ENCODE measurements at places on chromosomes 7 and 10. TPM values are rescaled to one million over a fixed set of nuclear protein-coding genes. Genes with fewer than 3 reads are reported as not detected.

GRCh38 chr10:26169466-26169865 is 47.1 kb upstream of the GAD2 start:
- no peak for DNase-seq

DNA sequence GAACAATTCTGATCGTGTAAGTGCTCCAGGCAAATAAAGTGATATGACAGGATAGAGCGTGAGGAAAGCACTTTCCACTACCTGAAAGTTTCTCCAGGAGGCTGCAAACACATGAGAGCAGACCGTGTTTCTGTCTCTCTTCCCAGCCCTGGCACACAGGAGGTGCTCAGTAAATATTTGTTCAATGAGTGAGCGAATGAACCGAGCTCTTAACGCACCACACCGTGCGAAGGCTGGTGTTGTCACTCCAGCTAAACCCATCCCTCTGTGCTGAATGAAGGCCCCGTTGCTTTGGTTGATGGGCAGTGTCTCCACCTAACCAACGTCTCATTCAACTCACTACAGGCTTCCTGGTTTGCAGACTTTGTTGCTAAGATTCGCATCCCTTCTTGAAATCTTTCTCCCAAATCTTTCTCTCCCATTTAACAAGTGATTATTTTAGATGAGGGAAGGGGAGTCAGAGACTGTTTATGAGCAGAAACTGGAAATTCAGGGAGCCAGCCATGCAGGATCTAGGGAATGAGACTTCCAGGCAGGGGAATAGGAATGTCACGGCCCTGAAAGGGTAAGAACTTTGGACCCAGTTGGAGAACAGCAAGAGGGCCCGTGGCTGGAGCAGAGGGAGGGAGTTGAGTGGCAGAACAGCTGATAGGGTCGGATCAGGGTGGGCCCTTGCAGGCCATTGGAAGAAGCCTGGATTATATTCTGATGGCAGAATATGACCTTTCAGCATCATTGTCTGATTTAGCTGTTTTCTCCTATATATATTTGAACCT is 282.6 kb downstream of the CAMK1D start:
- no peak for DNase-seq

GRCh38 chr7:74617180-74617744 is 40.3 kb upstream of the GTF2I start:
- peak; percentile 70 for DNase-seq

Gene GIMAP6
- total RNA-seq = not detected

GRCh38 chr7:106331441-106332175 is 46.8 kb upstream of the NAMPT start:
- no peak for DNase-seq

DNA sequence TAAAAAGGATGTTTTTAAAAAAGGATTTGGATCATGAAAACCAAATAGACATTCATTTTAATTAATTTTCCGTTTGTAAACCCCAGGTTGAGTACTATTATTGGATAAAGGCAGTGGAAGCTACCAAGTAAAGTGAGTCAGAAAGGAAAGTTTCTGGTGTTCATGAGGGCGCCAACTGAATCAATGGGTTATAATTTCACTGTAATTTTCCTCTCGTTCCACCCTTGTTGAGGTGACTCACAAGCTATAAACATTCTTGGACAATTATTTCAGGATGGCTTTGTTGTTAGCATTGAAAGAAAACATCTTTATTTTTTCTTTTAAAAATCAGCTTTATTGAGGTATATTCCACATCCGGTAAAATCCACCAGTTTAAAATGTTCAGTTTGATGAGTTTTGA is 5.1 kb upstream of the FAM133B start:
- DNase-seq = no peak

Gene GPAM
- 13.0 TPM for total RNA-seq

- DNase-seq = no peak
Measured at GRCh38 chr7:98778421-98778820, 91.4 kb downstream of the TMEM130 start.

- DNase-seq = no peak
Measured at GRCh38 chr7:43112941-43113621, 634 bp downstream of the HECW1 start.

DNA sequence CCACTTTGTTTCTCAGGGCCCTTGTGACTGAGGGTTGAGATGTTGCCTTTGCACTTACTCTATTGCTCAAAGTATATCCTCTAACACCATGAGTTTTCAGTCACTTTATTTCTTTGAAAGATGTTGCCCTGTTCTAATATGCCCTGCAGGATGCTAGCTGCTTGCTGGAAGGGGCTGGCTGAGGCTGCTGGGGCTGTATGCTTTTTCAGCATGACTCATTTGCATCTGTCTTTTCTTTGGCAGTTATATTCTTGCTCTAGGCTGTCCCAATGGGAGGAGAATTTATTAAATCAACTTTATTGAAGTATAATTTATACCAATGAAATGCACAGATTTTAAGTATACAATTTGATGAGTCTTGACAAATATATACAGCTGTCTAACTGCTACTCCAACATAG is 157.7 kb downstream of the PLPP4 start:
- no peak for DNase-seq

DNA sequence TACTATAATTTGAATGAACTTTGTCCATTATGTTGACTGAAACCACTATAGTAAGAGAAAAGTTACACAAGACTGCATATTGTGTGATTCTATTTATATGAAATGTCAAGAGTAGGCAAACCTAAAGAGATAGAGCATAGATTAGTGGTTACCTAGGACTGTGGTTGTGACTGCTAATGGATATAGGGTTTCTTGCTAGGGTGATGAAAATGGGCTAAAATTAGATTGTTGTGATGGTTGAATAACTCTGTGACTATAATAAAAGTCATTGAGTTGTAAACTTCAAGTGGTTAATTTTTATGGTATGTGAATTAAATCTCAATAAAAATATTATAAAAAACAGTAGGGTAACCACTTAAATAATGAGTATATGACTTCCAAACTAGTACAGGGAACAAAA is 142.9 kb upstream of the AHR start:
- no peak for DNase-seq

DNA sequence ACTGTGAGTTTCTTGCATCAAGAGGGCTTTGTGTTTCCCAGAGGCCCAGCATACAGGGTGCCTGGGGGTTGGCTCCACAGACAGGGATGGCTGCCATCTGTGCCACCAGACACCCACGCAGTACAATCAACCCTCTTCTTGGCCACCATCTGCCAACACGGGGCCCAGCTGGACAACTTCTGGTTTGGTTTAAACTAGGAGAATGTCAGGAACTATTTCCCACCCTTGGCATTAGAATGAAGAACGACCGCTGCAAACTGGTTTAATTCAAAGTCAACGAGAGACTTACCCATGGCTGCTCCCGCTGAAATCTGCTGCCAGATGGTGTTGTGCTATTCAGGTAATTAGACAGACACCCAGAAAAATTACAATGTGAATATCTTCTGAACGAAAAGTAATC is 27.8 kb downstream of the NMT2 start:
- DNase-seq = no peak

DNA sequence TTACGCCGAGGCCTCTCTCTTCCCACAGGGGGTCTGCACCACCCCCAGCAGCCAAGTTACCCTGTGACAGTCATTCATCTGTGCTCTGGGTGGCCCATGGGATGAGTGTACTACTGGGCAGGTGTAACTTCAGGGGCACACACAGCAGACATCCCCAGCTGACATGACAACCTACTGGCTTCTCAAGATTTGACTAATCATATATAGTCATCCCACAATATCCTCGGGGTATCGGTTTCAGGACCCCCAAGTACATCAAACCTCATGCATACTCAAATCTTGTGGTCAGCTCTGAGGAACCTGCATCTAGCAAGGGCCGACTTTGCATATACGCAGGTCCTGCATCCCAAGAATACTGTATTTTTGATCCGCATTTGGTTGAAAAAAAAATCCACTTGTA is 336.9 kb upstream of the C7orf33 start:
- DNase-seq = no peak

Measured in OCI-LY7 (cell line).